EH (cell line): ENCODE measurements at places on chromosomes 5 and 9.

DNA sequence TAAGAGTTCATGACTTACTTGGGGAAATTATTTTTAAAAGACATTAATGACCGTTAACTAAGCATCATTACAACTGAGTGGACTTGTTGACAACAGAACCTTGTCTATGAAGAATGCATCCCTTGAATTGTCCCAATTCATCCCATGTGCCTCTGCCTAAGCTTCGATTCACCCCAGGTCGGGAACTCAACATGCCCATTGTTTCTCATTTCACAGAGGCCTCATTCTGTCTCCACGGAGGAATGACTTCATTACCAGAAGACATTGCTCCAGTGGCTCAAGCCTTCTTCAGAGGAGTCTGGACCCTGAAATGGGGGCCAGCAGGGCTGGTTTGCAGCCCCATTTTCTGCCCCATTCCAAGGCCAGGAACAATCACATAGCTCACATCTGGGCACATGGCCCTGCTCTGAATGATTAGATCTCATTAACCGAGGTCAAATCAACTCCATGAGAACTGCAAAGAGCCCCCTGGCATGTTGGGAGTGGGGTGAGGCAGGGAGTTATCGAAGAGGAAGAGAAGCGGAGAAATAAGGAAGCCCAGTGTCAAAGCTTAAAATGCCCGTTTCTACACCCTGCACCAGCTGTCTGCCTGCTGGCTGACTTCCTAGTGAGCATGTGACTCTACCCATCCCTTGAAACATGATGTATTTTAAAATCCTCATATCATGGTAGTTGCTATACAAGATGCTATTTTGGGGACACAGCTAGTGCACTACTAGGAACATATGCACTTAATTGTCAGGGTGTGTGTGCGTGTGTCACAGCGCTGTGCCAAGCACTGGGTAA lies 137.3 kb downstream of the LHFPL2 start:
- no peak for DNase-seq

DNA sequence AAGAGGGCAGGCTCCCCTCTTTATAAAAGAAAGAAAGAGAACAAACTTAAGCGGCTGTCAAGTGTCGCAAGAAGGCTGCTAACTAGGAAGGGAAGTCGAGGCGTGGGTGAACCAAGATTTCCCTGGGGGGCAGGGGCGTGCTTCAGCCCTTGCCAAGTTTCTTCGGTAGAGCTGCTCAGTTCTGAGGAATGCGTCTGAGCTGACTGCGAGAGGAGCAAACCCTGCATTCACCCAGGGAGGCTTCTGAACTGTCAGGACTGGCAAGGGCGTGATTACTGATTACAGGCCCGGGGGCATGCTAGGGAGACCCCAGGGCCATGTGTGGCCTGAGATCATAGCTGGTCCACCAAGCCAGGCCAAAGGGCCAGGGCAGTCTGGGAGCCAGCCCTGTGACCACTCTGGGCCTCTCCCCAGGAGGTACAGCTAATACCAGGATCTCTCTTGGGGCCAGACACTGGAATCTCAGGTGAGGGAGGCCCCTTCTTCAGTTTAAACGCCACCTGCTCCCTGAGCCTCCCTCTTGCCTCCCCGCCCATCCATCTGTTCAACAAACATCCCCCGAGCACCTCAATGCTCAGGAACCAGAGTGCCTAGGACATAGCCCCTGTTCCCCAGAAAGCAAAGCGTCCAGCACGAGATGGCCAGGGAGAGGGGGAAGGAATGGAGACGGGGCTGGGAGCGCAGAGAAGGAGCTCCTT lies 30.9 kb downstream of the SARDH start:
- DNase-seq = peak; percentile 68

GRCh38 chr5:81350507-81350906 lies 43.4 kb downstream of the ACOT12 start:
- DNase-seq = no peak

DNA sequence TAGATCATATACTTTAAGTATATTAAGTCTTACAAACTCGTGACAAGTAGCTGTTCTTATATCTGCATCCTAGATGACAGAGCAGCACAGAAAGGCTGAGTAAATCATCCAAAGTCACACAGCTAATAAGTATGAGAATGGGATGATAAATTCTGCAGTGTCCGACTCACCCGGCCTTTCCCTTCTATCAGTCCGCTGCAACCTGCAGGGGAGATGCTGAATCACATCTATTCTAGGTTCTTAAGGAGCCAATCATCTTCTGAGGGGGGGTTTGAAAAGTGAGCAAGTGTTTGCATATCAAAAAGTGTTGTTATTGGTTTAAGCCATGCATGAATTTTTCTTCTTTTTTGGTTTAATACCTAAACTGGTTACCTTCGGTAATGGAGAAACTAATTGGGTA lies 38.9 kb downstream of the ADAMTS16 start:
- no peak for DNase-seq

GRCh38 chr5:23352446-23352845 lies 155.0 kb upstream of the PRDM9 start:
- no peak for DNase-seq

- peak; percentile 46 for DNase-seq
Observed at GRCh38 chr5:90477073-90477472, 2.4 kb downstream of the POLR3G start.

- no peak for DNase-seq
Observed at GRCh38 chr5:99308131-99308530, 379.3 kb upstream of the CHD1 start.

GRCh38 chr5:96736937-96737336 lies 70.8 kb downstream of the ERAP1 start:
- no peak for DNase-seq

- peak; percentile 95 for DNase-seq
Observed at GRCh38 chr9:117704024-117704575, at the start of gene TLR4. Gene TLR4 (plus strand): TSS chr9:117704403. CDS start chr9:117704473, 70 bp downstream.

DNA sequence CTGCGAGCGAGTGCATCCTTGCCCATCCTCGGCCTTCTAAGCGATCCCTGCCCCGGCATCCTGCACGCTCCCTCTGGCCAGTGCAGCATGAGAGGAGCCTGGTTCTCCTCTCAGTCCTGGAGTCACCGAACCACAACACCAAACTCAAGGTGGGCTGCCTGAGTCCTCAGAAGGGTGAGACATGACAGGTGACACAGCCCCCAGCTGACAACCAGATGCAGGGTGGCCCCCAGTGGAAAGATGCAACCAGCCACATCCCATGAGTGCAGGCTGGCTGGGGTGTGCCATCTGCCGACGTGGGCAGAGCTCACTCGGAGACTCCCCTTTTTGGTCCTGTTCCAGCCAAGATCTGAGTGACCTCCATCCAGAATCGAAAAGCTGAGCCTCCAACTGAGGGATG lies 58.4 kb downstream of the COL23A1 start:
- DNase-seq = no peak

GRCh38 chr5:102927007-102927406 lies 171.9 kb downstream of the PAM start:
- DNase-seq = no peak

DNA sequence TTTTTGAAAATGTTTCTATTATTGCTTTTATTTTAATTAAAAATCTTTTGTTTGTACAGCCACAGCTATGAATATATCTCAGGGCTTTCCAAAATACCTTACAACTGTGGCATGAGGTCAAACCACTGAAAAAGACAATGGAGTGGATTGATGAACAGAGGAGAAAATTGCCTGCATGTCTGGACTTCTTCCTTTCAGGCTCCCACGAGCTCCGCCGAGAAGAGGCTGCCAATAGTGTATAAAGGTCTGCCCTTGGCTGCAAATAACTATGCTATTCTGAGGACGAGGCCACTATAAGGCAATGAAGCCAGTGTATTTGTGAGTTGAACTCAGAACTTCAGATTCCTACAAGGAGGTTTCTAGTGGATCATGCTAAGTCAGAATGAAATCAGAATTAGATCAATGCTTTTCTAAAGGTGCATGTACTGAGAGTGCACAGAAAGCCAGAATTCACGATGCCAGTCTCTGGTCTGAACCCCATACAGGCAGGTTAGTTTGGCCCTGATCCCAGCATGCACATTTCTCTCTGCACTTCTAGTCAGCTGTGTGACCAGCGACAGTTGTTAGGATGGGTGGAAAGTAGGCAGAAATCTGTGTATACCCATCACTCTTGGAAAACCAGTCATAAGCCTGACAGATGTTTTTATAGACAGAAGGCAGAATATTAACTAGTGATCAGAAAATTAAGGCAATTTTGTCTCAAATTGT lies 42.7 kb upstream of the PLPP1 start:
- DNase-seq = peak; percentile 21

DNA sequence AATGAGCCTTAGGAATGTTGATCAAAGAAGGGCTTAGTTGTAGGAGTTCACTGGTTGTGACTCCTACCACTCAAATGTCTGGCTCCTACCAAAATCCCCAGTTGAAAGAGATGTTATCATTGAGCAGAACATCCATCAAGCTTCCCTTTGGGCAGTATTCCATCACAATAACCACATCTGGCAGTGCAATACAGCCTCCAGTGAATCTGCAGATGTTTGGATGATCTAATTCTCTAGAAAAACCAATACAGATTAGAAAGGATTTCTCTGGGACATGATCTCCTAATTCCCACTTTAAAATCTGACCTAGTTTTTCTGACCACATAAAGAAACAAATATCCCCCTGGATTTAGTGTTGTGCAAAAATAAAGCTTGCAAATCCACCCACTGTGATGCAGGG lies 81.6 kb downstream of the TMEM215 start:
- DNase-seq = no peak
